Stimulated activated naive CD4-positive, alpha-beta T cell treated with Interleukin-2 at 50 U/mL for 16 hours (primary cell): ENCODE measurements at places on chromosomes 3 and 15.

GRCh38 chr3:69511361-69511760 is 125.5 kb upstream of the FRMD4B start:
- DNase-seq: no peak

GRCh38 chr3:68504201-68504600 is 428.1 kb downstream of the TAFA4 start:
- no peak for DNase-seq

GRCh38 chr15:74055804-74056203 is 26.5 kb downstream of the GOLGA6A start:
- no peak for DNase-seq

DNA sequence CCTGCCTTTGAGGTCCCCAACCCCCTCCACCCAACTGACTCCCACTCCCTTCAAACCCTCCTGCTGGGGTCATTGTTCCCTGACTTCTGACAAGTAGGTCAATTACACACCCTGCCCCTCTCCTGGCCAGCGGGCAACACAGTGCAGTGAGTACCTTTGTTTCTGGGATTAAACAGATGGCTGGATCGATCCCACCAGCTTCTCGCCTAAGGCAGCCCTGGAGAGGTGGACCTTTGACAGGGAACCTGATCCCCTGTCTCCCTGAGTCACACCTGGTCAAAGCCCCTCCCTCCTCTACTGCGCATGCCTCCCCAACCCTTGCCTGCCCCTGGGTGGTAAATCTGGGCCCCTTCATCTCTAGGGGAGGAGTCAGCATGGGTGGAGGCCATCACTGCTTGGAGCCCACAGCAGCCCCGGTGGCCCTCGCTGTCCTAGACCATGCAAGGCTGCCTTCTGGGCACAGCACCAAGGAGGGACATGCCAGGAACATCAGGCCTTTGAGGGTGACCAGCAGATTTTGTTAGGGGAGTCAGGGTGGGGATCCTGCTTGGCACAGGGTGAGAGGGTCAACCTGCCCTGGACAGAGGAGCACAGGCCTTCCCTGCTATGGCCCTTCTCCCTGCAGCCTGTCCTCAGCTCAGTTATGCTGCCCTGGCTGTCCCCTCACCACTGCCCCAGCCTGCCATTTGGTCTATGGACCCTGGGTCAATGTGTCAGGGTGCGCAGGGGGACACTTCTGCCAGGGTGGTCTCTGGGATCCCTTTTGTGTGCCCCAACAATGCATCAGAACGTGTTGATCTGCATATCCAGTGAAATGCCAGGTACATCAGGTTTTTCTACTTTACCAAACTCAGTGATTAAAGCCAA is 9.8 kb upstream of the PRR23E start:
- DNase-seq: no peak

- no peak for DNase-seq
These were observed 14.6 kb upstream of the FAM107A start for GRCh38 chr3:58591517-58592510.

DNA sequence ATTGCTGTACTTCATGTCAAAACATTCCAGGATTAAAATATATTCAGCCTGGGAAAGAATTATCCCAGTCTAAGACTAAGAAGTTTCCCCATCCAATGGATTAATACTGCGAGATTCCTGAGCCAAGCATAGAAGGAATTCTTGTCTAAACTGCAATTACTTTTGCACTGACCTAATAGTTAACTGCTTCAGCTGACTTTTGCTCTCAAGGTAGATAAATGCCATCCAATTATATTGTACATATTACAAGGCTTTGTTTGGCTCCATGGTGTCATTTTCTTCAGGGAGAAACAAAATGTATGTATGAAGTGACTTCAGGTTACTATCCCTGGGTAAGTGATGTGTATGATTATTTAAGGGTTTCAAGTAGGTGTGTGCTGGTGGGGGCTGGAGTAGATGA is 6.1 kb upstream of the IFT57 start:
- DNase-seq: no peak

GRCh38 chr15:98143116-98143515 is 182.6 kb downstream of the ARRDC4 start:
- no peak for DNase-seq

DNA sequence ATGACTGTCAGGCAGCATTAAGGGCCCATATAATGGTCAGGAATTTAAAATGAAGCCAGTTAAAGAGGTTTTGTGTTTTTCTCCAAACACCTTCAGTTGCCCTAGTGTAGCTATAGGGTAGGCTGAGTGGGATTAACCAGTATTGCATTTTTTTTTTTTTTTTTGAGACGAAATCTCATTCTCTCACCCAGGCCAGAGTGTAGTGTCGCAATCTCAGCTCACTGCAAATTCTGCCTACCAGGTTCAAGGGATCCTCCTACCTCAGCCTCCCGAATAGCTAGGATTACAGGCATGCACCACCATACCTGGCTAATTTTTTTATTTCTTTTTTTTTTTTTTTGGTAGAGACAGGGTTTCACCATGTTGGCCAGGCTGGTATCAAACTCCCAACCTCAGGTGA is 7.0 kb downstream of the CLASP2 start:
- no peak for DNase-seq

DNA sequence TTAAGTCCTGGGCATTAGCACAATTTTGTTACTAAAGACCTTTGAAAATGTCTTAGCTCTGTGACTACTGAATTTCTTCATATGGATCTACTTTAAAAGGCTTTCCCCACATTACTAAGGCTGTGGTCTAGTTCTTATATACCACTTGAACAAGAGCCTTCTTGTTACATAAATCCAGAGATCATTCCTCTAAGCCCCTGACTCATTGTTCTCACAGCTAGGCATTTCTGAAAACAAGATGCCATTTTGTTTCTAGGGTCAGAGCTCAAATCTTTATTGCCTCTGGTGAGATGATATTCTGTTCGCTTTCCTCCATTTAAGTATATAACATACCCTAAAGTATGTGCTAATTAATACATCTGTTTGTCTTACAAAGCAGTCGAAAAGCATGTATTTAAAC is 29.8 kb upstream of the LPP start:
- DNase-seq: no peak

DNA sequence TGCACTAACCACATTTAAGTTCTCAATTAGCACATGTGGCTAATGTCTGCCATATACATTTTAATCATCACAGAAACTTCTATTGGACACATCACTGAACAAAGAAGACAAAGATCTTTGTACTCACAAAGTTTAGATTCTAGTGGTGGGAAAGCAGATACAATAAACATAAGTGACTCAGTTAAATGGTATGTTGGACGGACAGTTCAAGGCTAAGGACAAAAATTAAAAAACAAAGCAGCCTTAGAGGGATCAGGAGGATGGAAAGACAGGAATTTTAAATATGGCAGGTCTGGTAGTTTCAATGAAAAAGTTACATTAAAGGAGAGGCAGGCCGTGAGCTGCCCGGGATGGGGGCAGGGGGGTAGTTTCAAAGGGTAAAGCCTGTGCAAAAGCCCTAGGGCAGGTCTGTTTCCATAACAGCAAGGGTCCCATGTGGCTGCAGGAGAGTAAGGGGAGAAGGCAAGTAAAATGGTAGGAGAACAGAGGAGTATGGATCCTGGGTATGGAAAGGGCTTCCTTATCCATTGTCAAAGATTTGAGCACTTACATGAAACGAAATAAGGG is 220.7 kb downstream of the FHIT start:
- no peak for DNase-seq

DNA sequence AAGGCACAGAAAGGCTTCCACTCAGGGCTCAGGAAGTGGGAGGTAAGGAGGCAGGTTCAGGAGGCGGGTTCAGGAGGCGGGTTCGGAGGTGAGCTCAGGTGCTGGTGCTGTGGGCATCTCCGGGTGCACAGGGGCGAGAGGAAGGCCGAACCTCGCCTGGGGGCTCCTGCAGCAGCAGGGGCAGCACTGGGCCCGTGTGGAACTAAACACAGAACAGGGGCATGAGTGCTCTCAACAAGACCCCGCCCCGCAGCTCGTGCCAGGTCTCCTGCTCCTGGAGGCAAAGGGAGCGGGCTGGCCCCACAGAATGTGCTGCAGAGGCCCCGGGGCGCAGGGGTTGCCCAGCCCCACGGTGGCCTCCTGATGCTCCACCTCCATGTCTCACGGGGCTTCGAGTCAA is 13.7 kb downstream of the ZDHHC19 start:
- DNase-seq: no peak

DNA sequence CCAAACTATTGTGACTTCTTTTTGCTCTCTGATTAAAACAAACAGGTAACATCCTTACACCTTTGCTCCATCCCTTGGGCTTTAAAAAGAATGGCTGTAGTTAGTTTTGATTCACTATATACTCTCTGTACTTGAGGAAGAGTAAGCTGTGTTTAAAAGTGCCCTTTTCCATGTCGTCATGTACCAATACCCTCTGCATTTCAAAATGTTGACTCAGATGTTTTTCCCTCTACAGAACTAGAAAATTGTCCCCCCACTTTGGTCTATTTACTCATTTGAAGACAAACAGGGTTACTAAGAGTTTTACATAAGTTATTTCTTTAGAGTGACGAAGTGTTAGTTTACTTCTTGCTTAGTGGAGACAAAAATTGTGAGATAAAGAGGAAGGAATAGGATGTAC is 62.7 kb downstream of the TASOR start:
- DNase-seq: no peak

DNA sequence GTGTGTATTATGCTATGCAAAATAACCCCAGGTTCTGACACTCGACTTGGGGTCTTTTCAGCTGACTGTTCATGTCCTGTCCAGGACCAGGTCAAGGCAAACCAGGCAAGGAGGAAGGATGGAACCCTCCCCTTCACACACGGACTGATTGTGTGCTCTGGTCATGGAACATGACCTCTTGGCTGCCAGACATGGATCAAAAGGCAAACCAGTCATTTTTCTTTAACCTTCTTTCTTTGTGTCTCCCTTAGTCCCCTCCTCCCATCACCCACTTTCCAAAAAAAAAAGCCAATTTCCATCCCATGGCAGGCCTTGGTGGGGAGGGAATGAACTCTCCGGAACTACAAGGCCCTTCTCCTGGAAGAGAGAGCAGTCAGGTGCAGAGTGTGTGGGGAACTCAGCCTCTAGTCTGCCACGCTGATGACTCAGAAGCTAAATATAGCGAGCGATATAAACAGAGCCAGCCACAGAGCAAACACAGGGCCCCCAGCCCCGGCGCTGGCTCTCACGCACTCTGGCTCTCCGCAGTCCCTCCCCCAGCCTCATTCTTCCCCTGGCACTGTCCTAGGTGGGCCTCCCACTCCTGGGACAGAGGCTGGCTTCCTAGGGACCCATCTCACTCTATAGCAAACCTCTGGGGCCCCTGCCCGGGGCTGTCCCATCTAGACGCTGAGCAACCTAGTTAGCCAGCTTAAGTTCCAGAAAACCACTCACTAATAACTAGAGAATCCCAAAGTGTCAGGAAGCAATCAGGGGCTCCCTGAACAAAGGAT is 10.0 kb downstream of the BMF start:
- peak; percentile 72 for DNase-seq

GRCh38 chr15:80990955-80991354 is 1.3 kb upstream of the MESD start:
- DNase-seq: no peak

DNA sequence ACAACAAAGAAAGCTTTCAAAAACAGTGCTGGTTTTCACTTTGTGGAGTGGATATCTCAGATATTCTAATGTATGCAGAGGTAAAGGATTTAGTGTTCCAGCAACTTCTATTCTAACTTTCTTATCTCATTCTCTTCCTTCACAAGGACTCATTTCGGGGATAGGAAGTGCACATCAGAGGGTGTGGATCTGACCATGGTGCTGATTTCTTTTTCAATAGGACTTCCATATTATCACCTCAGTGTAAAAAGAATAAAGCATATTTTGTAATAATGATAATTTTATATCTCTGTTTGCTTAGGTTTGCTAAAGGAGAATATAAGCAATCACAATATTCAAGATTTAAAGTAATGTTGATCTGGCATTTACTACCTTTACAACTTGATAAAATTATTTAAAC is 12.5 kb upstream of the CADM2 start:
- DNase-seq: no peak

DNA sequence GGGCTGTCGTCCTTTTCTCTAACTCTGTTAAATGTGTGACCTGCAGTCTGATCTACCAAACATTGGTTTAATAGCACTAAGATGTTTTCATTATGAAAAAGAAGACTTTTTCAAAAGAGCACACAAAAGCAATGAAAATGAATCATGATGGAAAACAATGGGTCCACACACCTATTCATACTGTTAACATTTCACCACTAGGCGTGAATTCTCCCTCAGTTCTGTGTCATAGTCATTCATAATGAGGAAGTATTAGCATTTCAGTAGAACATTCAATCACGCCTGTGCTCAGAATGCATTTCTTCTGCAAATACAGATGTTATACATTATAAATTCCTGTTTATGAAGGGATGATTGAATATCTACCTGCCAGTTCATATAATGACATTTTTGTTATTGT is 35.9 kb downstream of the EIF4E3 start:
- no peak for DNase-seq

- DNase-seq: no peak
These were observed 66.4 kb downstream of the ZMAT3 start for GRCh38 chr3:179005213-179005612.

DNA sequence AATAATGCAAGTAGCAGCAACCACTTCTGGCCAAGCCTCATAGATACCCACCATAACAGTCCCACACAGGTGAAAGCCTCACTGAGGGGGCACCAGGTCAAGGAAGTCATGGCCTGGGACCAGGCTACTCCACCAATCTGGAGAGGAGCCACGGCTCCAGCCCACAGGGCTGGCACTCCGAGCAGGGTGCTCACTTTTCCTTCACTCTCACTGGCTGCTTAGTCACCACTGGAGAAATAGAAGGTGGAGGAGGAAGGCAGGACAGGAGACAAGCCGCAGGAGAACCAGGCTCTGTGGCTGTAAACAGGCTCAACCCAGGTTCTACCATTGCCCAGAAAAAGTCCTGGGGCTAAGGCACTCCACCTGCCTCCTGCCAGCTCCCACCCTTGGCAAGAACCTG is 1.2 kb downstream of the USP19 start:
- DNase-seq: no peak

GRCh38 chr15:100112636-100113305 is 229.0 kb downstream of the ADAMTS17 start:
- DNase-seq: no peak

GRCh38 chr3:47630810-47631209 is 52.1 kb upstream of the CSPG5 start:
- DNase-seq: no peak

GRCh38 chr3:107222907-107223306 is 154.3 kb upstream of the CCDC54 start:
- no peak for DNase-seq

GRCh38 chr15:83565553-83566159 is 88.3 kb upstream of the ADAMTSL3 start:
- DNase-seq: no peak

DNA sequence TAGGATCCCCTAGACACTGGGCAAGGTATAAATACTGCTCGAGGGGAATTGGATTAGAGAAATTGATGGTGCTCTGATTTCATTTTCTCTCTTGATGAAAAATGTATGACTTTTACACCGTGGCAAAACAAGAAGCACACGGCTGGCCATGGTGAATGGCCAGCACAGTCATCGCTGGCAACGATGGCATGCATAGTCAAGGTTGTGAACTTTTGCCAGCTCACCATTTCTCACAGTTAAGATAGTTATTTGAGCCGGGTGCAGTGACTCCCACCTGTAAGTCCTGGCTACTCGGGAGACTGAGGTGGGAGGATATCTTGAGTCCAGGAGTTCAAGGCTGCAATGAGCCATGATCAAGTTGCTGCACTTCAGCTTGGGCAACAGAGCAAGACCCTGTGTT is 95.4 kb downstream of the HMG20A start:
- no peak for DNase-seq

- DNase-seq: no peak
These were observed 6.4 kb downstream of the TERC start for GRCh38 chr3:169758359-169758994.
